ENCODE measurements at places on chromosomes 5 and 9. TPM values are rescaled to one million over a fixed set of nuclear protein-coding genes. Genes with fewer than 3 reads are reported as not detected.

DNA sequence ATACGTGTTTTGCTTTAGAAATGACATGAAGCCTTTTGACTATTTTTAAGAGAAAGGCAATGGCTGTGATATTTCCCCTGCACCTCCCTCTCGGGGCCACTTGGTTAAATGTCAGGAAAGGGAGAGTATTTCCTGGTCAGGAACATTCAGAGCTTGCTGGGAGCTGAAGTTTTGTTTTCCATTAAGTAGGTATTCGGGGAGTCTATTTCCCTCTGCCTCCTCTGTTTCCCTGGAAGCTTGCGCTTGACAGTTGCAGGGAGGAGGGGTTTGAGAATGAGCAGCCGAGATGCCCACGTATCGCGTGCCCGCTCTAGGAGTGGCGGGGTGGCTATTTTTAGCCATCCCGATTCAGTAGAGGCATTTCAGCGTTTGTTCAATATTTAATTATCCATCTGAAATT, 6.7 kb downstream of the DAB2IP start:
- ATAC-seq, result no peak

FOXD4L3 gene
- 0.14 TPM for total RNA-seq

DNA sequence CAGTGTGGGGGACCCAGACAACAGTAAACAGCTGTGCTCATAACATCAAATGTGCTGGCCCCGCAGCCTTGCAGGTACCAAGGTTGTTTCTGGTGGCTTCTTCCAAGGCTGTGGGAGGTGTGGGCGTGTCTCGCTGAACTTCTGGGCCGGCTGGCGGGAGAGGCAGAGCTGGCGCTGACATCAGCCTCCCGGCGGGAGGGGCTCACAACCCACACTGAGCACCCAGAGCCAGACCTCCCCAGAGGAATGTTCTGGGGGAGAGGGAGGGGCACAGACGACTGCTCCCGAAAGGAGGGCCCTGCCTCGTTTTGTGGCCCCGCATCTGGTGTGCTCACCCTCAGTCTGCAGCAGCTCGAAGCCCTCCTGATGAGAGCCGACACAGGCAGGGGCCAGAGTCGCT, 6.9 kb upstream of the SLC12A7 start:
- ATAC-seq, result peak; percentile 69

- no peak for ATAC-seq
Measured at GRCh38 chr5:61053937-61054336, 108.3 kb downstream of the SMIM15 start.

PTPN3 gene
- total RNA-seq, result 2.5 TPM

CDO1 gene
- 158 TPM for total RNA-seq

DNA sequence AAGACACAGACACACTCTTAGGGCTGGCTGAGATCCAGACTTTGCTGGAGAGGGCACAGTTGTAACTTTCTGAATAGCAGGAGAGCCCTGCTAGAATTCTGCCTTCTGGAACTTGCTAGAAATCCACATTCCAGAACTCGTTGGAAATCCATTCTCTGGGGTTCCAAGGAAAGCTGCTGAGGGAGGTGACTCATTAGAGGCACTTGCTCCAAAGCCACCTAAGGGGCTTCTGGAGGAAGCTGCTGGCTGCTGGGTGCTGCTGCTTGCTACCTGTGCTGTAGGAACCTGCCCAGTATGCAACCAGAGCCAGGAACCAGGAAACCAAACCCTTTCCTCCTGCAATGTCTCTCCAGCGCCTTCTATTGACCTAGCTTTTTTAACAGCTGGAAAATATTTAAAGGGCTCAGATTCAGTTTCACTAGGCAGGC, 4.1 kb upstream of the TLE4 start:
- no peak for ATAC-seq

NXNL2 gene
- 2.4 TPM for total RNA-seq

NUDCD2 gene
- total RNA-seq, result 30.7 TPM

DNA sequence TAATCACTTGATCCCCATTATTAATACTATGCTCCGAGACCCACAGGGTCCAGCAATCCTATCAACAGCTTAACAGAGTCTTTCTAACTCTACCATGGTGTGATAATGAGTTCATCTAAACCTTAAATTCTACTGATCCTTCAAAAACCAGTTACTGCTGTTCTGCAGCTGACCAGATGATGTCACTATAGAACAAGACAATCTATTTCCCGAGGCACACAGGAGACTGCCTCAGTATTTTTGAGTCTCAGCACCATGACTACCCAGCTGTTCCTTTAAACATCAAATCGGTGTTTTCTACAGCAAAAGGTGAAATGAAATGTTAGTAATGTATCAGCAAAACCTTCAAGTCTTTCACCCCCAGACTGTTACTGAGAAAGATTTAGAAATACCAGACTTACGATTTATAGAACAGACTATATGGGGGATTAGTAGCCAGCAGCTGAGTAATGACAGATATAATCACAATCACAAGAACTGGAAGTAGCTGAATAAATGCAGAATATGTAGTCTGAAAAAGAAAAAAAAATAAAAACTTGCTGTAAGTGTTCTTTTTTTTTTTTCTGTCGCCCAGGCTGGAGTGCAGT, 16.9 kb downstream of the DNAJC18 start:
- ATAC-seq, result peak; percentile 84

DNA sequence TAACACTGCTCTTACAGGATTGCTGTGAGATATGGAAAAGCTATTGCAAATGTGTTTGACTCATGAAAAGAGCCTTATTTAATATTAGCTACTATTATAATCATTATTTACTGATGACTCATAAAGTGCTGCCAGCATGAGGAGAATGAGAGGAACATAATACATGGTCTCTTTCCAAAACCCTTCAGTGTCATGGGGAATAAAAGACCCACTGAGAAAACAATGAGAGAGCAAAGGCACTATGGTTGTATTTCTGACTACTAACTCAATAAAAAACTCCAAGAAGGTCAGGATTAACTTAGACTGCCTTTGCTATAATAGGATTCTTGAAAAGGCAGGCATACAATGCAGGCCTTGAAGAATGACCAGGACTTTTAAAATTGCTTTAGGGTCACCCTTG, 633.5 kb downstream of the DTWD2 start:
- ATAC-seq, result peak; percentile 67

PRR16 gene
- 1.9 TPM for total RNA-seq
